ENCODE measurements at places on chromosomes 11 and 22.

DNA sequence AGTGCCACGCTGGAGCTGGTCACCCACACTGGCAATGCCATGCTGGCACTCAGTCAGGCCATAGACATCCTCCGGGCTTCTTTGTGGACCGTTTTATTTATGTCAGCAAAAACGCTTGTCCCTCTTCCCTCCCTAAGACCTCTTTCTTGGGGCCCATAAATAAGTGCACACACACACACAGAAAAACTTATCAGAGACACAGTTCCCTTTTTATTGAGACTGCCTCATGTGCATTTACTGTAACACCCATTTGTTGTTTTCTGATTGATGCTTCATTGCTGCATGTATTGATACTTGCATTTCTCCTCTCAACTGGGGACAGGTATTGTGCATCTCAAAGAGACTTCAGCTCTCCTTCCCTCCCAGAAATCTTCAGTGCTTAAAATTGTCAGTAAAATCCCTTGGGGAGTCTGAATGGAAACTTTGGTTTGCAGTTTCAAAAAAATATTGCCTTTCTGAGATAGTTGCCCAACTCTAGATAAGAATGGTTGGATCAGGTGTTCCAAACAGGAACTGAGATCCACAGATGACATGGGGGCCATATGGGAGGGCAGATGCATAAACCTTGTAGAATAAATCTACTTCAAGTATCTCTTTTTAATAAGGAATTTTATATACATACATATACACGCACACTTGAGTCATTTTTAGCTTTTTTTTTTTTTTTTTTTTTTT, 50.9 kb downstream of the PPP2R1B start:
- DNase-seq: no peak

GRCh38 chr11:124886978-124887666, 10.5 kb downstream of the ROBO4 start:
- no peak for DNase-seq

DNA sequence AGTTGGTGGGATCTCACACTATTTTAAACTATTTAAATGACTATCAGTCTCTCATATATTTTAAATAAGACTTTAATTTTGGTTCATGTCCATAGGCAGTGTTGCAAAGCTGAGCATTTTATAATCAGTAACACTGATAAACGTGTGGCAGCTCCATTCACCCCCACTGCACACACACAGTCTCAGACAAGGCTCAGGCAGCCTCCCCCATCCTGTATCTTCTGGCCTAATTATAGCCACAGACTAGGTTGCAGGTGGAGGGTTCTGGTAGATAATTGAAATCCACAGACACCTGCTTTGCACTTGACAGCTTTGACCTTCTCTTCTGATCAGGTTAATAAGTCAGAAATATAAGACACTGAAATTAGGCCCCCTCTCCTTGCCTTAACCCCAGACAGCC, 118.5 kb upstream of the LDLRAD3 start:
- DNase-seq: no peak

- no peak for DNase-seq
Observed at GRCh38 chr11:107740271-107740670, 28.4 kb upstream of the SLN start.

DNA sequence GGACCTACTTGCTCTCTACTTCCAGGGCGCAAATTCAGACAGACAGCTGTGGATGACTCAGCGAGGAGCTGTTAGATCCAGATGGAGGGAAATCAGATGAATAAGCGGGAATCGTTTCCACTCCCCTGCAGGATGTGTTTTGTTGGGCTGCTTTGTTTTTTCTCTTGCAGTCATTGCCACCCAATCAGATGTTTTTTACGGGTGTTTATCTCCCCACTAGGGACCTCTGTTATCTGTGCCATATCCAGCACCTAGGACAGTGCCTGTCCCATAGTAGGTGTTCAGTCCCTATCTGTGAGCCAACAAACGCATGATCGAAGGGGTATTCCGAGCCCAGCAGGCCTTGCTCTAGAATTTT, 51.1 kb upstream of the PARVG start:
- DNase-seq: no peak

DNA sequence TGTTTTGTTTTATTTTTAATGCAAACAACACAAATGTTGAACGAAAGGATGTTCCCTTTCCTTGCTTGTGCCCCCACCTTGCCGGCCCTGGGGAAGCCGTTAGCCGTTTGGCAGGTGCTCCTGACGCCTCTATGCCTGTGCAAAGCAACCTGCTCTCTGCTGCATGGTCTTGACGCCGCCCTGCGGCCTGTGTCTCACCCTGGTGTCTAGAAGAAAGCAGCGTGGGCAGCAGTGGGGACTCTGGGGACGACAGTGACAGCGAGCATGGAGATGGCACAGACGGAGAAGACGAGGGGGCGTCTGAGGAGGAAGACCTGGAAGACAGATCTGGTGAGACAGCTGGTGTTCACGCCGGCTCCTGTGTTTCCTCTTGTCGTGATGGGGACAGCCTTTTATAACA, 5.5 kb downstream of the PHRF1 start:
- no peak for DNase-seq

- no peak for DNase-seq
Observed at GRCh38 chr11:22785251-22785650, 44.4 kb downstream of the SVIP start.

GRCh38 chr11:3905080-3905953, 49.9 kb downstream of the STIM1 start:
- DNase-seq: peak; percentile 52

All from HuH-7.5 (cell line).